Activated CD4-positive, alpha-beta memory T cell treated with anti-CD3 and anti-CD28 coated beads, Interleukin-2, amount 10 ng/mL, durations not matched to agents 7 days and 5 days (primary cell): ENCODE measurements at places on chromosomes 6 and 20.

DNA sequence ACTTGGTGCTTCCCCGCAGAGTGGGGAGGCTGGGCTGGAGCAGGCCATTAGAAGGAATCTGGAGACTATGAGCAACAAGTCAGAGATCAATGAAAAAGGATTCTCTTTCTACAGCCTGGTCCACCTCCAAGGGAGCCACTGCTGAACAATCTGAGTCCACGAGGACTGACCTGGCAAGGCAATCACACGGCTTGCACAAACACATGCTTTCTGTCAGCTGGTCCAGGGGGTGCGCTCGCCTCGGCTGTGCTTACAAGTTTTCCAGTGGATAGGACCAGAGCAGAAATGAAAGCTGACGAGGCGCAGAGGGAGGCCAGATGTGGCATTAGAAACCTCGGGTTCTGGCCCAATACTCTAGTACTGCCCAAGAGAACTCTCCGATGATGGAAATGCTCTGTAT is 18.1 kb downstream of the KCNK5 start:
- H3K36me3 ChIP-seq: peaks cover 10% of the 10 kb centered on the region
- no peaks in the 10 kb centered on the region for H3K27me3 ChIP-seq
- no peak overlapping the region for H3K27ac ChIP-seq
- no peak overlapping the region for H3K4me3 ChIP-seq
- no peak for DNase-seq

DNA sequence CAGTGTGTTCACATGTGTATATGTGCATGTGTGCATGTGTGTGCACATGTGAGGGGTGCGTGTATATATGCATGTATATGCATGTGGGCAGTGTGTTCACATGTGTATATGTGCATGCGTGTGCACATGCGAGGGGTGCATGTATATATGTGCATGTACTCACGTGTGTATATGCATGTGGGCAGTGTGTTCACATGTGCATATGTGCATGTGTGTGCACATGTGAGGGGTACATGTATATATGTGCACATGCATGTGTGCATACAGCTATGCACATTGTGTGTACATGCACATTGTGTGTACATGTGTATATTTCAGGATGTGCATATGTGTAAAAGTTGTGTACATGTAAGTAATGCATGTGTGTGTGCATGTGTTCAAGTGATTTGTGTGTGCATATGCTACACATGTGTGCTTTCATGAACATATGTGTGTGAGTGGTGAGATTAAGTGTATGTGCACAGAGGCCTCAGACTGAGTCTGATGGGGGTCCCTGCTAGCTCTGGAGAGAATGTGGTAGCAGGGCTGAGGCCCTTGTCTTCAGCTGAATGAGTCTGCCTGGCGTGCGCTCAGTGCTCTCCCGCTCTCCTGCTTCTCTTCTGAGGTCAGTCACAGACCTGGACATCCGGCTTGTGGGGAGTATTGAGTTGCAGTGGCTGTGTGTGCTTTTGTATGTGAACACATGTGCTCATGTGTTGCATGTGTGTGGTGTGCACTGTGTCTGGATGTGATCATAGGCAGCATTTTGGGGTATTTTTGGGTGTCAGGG is 19.9 kb upstream of the MYT1 start:
- peaks cover 3% of the 10 kb centered on the region for H3K27me3 ChIP-seq
- no peak overlapping the region for H3K4me3 ChIP-seq

GRCh38 chr6:144564202-144564601 is 279.1 kb downstream of the UTRN start:
- H3K4me1 ChIP-seq: peaks cover 29% of the 10 kb centered on the region
- H3K36me3 ChIP-seq: peaks cover 24% of the 10 kb centered on the region
- H3K27me3 ChIP-seq: no peaks in the 10 kb centered on the region
- no peak for DNase-seq
- H3K27ac ChIP-seq: no peak overlapping the region

DNA sequence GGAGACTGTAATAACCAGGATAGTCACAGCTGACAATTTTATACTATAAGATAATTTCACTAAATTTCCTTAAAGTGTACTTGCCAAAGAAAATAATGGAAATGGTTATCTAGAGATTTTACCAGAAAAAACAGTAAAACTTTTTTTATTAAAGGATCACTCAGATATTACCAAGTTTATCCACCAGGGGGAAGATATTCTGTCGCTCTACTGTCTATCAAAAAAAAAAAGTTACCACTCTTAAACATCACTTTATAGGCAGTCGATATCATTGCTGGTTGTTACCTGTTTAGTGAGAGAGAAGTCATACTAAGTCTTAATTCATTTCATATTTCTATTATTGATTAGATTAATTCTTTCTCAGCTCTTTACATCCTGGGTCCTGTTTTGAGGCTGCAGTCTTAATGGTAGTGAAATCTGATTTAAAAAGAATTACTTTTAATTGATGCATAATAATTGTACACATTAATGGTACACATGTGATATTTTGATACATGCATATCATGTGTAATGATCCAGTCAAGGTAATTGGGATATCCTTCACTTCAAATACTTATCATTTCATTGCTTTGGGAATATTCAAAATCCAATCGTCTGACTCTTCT is 18.9 kb downstream of the L3MBTL3 start:
- H3K27ac ChIP-seq: no peak overlapping the region
- H3K4me1 ChIP-seq: peaks cover 49% of the 10 kb centered on the region
- H3K36me3 ChIP-seq: peaks cover 22% of the 10 kb centered on the region
- H3K27me3 ChIP-seq: no peaks in the 10 kb centered on the region
- no peak overlapping the region for H3K4me3 ChIP-seq

GRCh38 chr6:33273129-33273923 is 1.5 kb downstream of the RPS18 start:
- no peaks in the 10 kb centered on the region for H3K27me3 ChIP-seq
- H3K36me3 ChIP-seq: peaks cover 84% of the 10 kb centered on the region
- peak overlapping the region; percentile 99 for H3K27ac ChIP-seq
- DNase-seq: no peak
- H3K4me3 ChIP-seq: peak overlapping the region; percentile 92

DNA sequence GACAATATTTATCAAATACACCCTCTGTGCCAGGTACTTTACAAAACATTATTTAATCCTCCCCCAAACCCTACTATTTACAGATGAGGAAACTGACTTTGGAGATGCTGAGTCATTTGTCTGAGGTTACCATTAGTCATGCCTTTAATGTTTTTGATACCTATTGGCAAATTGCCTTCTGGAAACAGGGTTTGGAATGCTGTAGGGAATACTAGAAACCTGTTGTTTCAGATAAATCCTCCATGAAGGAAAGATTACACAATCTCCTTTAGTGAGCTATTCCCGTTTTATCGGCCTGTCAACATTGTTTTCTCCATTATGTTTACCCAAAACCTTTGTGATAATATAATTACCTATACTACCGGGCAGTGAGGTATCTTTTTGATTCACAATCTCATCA is 93.6 kb upstream of the ADGRF1 start:
- no peaks in the 10 kb centered on the region for H3K36me3 ChIP-seq
- H3K27ac ChIP-seq: no peak overlapping the region
- DNase-seq: no peak
- no peaks in the 10 kb centered on the region for H3K4me1 ChIP-seq
- H3K4me3 ChIP-seq: no peak overlapping the region
- no peaks in the 10 kb centered on the region for H3K27me3 ChIP-seq

DNA sequence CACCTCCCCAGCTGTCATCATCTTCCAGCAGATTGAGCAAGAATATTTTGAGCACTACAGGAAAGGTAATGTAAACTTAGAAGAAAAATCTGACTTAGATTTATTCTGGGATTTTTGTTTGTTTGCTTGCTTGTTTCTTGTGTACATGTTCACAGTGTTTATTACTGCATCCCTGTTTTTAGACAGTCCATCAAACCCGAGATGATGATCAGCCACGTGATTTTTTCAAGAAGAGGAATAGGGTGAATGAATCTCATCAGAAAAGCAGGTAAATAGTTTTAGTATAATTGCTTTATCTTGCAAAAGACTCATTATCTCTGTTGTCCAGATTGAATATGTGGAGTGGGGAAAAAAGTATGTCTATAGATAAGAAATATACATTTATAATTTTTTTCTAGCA is 2.1 kb downstream of the FAM217B start:
- no peak for DNase-seq
- H3K27me3 ChIP-seq: no peaks in the 10 kb centered on the region
- no peak overlapping the region for H3K27ac ChIP-seq
- peaks cover 27% of the 10 kb centered on the region for H3K36me3 ChIP-seq
- H3K4me3 ChIP-seq: no peak overlapping the region
- H3K4me1 ChIP-seq: peaks cover 32% of the 10 kb centered on the region

GRCh38 chr6:107668743-107669474 is 155.2 kb downstream of the SCML4 start:
- no peak overlapping the region for H3K4me3 ChIP-seq
- no peaks in the 10 kb centered on the region for H3K36me3 ChIP-seq
- H3K27ac ChIP-seq: no peak overlapping the region
- DNase-seq: peak; percentile 61
- peaks cover 24% of the 10 kb centered on the region for H3K27me3 ChIP-seq

DNA sequence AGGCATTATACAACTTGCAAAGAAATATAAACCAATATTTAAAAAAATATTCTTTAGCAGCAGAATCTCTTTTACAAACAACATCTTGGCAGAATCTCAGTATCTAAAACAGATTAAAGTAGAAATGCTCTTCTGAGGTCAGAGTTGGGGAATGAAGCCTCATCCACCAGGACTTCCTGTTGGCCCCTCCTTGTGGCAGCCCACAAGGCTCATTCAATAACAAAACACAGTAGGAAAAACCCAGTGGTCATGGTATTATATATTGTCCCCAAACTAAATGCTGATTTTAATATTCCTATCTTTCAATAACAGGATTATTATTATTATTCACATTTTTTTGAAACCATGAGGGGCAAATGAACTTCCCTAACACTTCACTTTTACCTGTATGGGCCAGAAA is 368.6 kb downstream of the BTBD9 start:
- H3K4me3 ChIP-seq: no peak overlapping the region
- no peaks in the 10 kb centered on the region for H3K36me3 ChIP-seq
- peaks cover 4% of the 10 kb centered on the region for H3K4me1 ChIP-seq
- no peaks in the 10 kb centered on the region for H3K27me3 ChIP-seq
- no peak overlapping the region for H3K27ac ChIP-seq

DNA sequence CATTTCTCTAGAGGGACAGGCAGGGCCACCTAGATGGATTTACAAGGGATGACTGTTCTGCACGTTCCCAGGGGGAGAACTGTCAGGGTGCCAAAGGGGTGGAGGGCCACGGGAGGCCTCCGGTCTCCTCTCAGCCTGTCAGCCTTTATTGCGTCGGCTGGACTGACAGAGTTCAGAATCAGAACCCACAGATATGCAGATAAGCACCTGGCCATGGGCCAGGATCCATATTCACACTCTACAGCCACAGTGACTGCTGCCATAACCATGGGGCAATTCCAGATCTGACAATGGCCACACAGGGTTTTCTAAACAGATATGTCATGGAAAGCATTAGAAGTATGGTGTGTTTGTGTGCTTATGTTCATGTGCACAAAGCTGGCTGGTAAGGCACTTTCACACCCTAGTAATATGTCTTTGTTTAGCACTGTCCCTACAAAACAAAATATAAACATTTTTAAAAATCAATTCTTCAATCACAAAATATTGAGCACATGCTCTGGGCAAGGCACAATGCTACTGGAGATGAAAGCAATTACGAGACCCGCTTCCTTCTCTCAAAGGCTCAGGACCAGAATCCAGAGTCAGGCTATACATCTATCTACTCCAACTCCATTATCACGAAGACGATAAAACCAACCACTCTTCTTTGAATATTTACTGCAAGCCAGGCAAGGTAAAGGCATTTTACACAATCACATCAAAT is 29.1 kb downstream of the TRAM2 start:
- H3K4me3 ChIP-seq: no peak overlapping the region
- H3K27me3 ChIP-seq: no peaks in the 10 kb centered on the region
- peaks cover 3% of the 10 kb centered on the region for H3K4me1 ChIP-seq
- no peak overlapping the region for H3K27ac ChIP-seq

DNA sequence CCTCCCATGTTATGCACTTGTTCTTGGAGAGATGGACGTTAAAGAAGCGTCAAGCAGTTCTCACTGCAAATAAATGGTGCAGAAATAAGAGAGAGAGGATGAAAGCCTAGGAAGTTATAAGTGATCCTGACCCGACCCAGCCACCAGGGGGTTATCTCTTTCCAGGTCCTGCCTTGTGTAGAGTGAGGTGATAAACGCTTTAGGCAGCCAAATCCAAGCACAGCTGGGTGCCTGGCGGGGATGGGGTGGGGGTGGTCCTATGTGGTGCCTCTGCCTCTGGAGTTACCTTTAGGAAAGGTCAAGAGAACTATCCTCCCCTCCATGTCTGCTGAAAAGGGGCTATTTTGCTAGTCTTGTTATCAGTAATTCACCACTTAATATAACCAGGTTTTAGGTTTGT is 9.2 kb upstream of the TFAP2A start:
- no peak for DNase-seq
- H3K36me3 ChIP-seq: peaks cover 15% of the 10 kb centered on the region
- H3K4me3 ChIP-seq: no peak overlapping the region
- peaks cover 87% of the 10 kb centered on the region for H3K27me3 ChIP-seq
- peaks cover 12% of the 10 kb centered on the region for H3K4me1 ChIP-seq

GRCh38 chr6:40909811-40910210 is 129.2 kb downstream of the UNC5CL start:
- DNase-seq: no peak
- H3K4me3 ChIP-seq: no peak overlapping the region
- no peaks in the 10 kb centered on the region for H3K36me3 ChIP-seq
- H3K27me3 ChIP-seq: peaks cover 22% of the 10 kb centered on the region
- peaks cover 2% of the 10 kb centered on the region for H3K4me1 ChIP-seq

DNA sequence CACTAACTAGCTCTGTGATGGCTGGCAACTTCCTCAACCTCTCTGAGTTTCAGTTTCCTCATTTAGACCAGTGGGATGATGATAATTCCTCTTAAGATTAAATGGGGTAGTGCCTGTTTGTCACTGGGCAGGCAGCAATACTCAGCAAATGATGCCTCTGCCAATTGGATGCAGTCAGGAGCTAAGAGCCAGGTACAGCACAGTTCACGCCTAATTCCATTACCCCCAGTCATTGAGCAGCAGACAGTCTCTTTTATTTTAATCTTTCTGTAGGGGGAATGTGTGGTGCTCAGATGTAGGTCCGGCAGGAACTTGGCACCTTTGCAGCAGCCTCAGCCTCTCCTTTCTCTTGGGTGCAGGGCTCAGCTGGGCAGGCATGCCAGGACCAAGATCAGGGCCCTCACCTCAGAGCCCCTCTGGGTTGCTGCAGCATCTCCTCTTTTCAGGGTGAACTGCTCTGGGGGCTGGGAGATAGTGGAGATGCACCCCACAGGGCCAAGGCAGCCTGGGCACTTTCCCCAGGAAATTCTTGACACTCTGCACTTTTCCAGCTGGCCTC is 243.8 kb downstream of the LRFN2 start:
- no peak for DNase-seq
- no peak overlapping the region for H3K4me3 ChIP-seq
- H3K27ac ChIP-seq: no peak overlapping the region
- H3K27me3 ChIP-seq: no peaks in the 10 kb centered on the region

DNA sequence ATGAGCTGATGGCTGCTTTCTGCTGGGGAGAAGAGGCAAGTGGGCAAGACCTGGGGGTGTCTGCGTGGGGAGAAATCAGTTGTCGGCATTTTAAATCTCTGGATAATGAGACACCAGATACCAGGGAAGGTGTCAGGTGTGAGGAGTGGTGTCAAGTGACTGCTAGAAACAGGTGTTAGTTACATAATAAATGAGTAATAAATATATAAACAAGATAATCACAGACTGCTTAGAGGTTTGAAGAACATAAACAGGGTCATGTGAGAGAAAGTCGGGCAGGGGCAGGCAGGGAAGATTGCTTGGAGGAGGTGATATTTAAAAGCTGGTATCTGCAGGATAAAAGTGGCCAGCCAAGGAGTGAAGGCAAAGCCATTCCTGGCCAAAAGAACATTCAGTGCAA is 87.2 kb upstream of the RIN2 start:
- no peaks in the 10 kb centered on the region for H3K4me1 ChIP-seq
- no peak overlapping the region for H3K4me3 ChIP-seq
- no peak overlapping the region for H3K27ac ChIP-seq
- H3K27me3 ChIP-seq: peaks cover 5% of the 10 kb centered on the region
- DNase-seq: no peak
